Osteoblast (primary cell): ENCODE measurements at places on chromosomes 2 and 18.
A peak's percentile ranks its signal among the peaks of the same experiment; 100 is the strongest.

GRCh38 chr2:230669386-230669950, 43.2 kb upstream of the CAB39 start:
- H3K36me3 ChIP-seq, result no peaks in the 10 kb centered on the region
- H3K27me3 ChIP-seq, result no peaks in the 10 kb centered on the region
- H3K4me1 ChIP-seq, result peaks cover 11% of the 10 kb centered on the region
- DNase-seq, result peak; percentile 84
- no peak overlapping the region for H3K27ac ChIP-seq

- DNase-seq, result no peak
- no peak overlapping the region for H3K27ac ChIP-seq
- H3K27me3 ChIP-seq, result no peaks in the 10 kb centered on the region
- no peak overlapping the region for H3K4me3 ChIP-seq
Observed at GRCh38 chr2:121707920-121708361, 28.7 kb downstream of the NIFK start.

DNA sequence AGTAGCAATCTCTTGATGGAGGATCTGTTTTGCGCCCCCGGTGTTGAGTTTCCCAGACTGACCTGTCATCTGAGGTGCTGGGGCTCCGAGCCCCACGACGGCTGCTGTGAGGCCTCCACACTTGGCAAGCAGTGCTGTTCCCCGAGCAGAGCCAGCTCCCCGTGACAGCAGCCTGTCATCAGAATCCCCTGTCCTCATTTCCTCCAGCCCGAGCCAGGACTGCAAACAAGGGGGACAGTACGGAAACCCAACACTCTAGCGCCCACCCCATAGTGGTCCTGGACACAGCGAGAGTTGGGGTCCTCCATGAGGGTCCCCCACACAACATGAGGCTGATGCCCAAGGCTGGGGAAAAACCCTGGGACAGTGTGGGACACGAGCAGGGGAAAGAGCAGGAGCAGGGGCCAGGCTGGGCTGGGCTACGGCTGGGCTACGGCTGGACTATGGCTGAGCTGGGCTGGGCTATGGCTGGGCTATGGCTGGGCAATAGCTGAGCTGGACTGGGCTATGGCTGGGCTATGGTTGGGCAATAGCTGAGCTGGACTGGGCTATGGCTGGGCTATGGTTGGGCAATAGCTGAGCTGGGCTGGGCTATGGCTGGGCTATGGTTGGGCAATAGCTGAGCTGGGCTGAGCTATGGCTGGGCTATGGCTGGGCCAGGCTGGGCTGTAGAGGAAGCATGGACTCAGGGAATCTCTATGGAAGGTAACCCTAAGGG, 1.5 kb upstream of the KLHL30 start:
- no peaks in the 10 kb centered on the region for H3K36me3 ChIP-seq
- no peak overlapping the region for H3K27ac ChIP-seq
- no peak for DNase-seq
- no peaks in the 10 kb centered on the region for H3K27me3 ChIP-seq

- peak; percentile 64 for DNase-seq
- no peak overlapping the region for H3K4me3 ChIP-seq
- H3K36me3 ChIP-seq, result no peaks in the 10 kb centered on the region
- H3K27ac ChIP-seq, result peak overlapping the region; percentile 85
- H3K27me3 ChIP-seq, result no peaks in the 10 kb centered on the region
Observed at GRCh38 chr2:19038071-19039015, 320.1 kb downstream of the OSR1 start.

GRCh38 chr2:39202639-39203369, 41.0 kb downstream of the CDKL4 start:
- H3K36me3 ChIP-seq, result no peaks in the 10 kb centered on the region
- H3K4me3 ChIP-seq, result no peak overlapping the region
- H3K27me3 ChIP-seq, result no peaks in the 10 kb centered on the region
- DNase-seq, result no peak
- no peaks in the 10 kb centered on the region for H3K4me1 ChIP-seq

DNA sequence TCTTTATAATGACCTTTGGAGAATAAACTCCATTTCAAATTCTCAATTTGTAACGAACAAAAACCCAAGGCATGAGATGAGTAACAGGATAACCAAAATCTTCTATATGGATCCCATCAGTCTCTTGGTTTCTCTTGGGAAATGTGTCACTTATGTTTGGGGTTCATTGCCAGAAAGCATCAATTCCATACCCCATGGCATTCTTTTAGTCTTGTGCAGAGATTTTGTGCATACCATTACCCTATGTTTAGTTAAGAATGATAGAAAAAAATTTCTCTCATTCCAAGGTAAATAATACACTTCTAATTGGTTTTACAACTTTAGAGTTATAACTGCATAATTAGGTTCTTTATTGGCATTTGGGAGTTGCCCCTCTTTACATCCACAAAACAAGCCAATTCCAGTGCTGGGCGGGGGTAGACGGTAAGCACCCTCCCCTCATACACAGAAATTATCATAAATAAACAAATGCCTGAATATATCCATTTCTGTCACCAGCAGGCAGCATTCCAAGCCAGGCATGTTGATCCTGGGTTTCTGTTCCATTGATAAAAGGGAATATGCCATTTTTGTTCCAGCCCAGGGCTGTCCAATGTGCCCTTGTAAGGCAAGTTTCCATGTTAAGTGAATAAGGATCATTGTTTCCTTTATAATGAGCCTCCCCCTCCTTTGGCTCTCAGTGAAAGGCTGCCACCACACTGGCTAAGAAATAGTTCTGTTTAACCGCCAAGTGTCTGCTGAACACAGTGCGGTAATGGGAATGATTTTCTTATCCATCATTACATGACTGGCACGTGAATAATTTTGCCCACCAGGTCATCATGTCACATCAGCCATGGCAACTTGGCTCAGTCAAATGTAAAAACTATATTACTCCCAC, 680.1 kb upstream of the ZEB2 start:
- no peaks in the 10 kb centered on the region for H3K4me1 ChIP-seq
- H3K4me3 ChIP-seq, result no peak overlapping the region
- H3K36me3 ChIP-seq, result no peaks in the 10 kb centered on the region
- no peak overlapping the region for H3K27ac ChIP-seq
- no peak for DNase-seq

DNA sequence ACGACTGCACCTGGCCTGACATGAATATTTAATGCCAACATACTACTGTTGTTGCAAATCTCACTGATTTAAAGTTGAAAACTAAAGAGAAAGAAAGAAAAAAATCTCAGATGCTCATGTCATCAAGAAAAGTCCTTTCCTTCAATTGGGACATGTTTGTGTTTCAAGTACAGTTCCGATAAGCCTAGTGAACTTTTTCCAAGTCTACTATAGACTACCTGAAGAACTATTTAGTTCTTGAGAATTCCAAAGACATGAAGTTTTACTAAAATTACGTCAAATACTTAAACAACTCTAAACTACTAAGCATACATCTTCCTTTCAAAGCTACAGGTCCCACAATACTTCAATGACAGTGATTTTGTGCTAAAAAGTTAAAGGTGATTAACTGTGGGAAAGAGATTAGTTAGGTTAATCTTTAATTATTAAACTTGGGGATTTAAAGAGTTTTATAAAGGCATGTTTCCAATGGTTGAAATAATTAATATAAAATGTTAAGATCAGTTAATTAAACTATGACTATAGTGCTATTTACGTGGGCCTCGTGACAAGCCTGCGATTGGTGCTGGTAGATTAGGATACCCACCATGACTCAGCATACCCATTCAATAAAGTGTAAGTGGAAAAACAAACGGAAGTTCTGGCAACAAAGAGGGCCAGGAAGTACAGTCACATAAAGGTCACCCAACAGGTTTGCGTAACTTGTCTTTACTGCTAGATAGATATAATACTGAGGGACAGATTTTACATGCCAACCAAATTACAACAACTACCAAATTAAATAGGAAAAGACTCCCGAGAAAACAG, 55.5 kb downstream of the SEPTIN10 start:
- H3K4me1 ChIP-seq, result peaks cover 26% of the 10 kb centered on the region
- no peak overlapping the region for H3K4me3 ChIP-seq
- H3K27me3 ChIP-seq, result no peaks in the 10 kb centered on the region
- H3K27ac ChIP-seq, result peak overlapping the region; percentile 71
- no peak for DNase-seq
- no peaks in the 10 kb centered on the region for H3K36me3 ChIP-seq

DNA sequence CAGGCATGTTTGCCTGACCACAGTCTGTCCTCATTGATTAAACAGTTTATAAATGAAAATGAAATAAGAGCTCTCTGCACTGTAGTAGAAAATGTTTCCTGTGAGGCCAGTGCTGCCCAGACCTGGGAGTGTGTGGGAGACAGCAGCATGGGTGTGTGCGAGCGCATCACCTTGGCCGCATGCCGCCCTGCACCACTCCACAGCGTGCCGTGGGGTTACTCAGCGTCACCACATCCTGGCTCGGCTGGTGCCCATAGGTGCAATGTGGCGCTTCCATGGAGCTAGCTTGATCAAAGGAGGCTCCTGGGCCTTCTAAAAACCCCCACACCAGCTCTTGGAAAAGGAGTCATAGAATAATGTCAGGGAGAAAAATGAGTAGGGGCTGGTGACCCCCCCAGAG, 76.0 kb upstream of the EPC2 start:
- no peak overlapping the region for H3K4me3 ChIP-seq
- H3K36me3 ChIP-seq, result no peaks in the 10 kb centered on the region
- peaks cover 2% of the 10 kb centered on the region for H3K27me3 ChIP-seq

DNA sequence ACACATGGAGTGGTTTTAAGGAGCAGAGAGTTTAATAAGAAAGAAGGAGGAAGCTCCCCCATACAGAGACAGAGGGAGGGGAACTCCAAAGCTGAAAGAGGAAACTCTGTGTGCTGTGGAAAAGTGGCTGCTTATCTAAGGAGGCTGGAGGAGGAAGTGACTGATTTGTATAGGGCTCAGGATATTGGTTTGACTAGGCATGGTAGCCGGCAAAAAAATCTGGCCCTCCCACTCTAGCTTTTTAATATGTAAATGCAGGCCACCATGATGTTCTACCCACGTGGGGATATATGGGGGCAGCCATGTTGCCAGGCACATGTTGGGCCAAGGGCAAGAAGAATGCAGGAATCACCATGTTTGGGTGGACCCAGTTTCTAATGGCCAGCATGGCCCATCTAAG, 64.3 kb downstream of the HNMT start:
- H3K4me1 ChIP-seq, result peaks cover 24% of the 10 kb centered on the region
- H3K36me3 ChIP-seq, result no peaks in the 10 kb centered on the region
- no peak overlapping the region for H3K4me3 ChIP-seq

GRCh38 chr18:3256693-3257626, 5.0 kb upstream of the MYL12B start:
- peaks cover 40% of the 10 kb centered on the region for H3K4me1 ChIP-seq
- H3K27ac ChIP-seq, result peak overlapping the region; percentile 58
- peaks cover 69% of the 10 kb centered on the region for H3K36me3 ChIP-seq
- DNase-seq, result peak; percentile 50

- no peak overlapping the region for H3K27ac ChIP-seq
- H3K4me1 ChIP-seq, result peaks cover 17% of the 10 kb centered on the region
- H3K4me3 ChIP-seq, result no peak overlapping the region
- H3K27me3 ChIP-seq, result no peaks in the 10 kb centered on the region
- DNase-seq, result no peak
- no peaks in the 10 kb centered on the region for H3K36me3 ChIP-seq
Observed at GRCh38 chr2:24734741-24735140, 58.5 kb downstream of the PTRHD1 start.

- no peak for DNase-seq
- no peak overlapping the region for H3K4me3 ChIP-seq
- no peaks in the 10 kb centered on the region for H3K27me3 ChIP-seq
- H3K4me1 ChIP-seq, result no peaks in the 10 kb centered on the region
Observed at GRCh38 chr2:58645017-58645416, 403.9 kb upstream of the FANCL start.

GRCh38 chr2:1788478-1788959, 44.2 kb upstream of the PXDN start:
- no peak overlapping the region for H3K4me3 ChIP-seq
- no peaks in the 10 kb centered on the region for H3K36me3 ChIP-seq
- H3K27me3 ChIP-seq, result peaks cover 16% of the 10 kb centered on the region
- peak; percentile 19 for DNase-seq
- no peak overlapping the region for H3K27ac ChIP-seq
- H3K4me1 ChIP-seq, result no peaks in the 10 kb centered on the region

GRCh38 chr2:36541891-36542595, 55.9 kb downstream of the FEZ2 start:
- peaks cover 96% of the 10 kb centered on the region for H3K36me3 ChIP-seq
- H3K27ac ChIP-seq, result peak overlapping the region; percentile 30
- peaks cover 64% of the 10 kb centered on the region for H3K4me1 ChIP-seq
- peak; percentile 32 for DNase-seq

DNA sequence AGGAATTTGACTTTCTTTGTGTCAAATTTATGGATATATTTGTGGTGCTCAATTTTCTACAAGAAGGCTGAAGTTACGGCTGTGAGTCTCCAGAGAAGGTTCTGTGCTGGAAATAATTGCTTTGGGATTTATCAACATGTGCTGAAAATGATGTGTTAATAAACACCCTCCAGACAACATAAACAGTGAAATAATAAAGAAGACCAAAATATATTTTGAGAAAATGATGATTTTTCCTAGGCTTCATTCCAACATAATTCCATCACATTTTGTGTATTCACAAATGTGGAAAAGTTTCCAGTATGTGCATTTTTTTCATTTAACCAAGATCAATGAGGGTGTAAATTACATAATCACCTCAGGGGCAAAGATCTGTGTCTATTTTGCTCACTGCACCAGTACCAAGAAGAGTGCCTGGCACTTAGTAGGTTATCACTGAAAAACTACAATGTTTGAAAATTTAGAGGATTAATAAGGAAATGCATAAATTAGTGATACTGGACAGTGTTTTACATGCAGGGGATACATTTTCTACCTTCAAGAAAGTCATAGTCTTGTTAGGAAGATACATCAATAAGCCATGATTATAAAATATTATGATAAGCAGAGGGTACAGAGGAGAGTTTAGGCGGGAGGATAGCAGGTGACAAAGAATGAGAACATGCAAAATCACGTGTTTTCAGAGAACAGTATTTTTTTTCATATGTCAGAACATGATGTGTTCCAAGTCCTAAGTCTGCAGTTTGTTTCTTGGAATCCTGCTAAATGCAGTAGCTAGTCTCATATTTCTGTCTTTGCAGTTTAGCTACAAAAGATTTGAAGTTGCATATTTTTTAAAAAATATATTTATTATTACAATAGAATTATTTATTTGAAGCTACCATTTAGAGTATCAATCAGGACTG, 127.6 kb upstream of the DLGAP1 start:
- no peaks in the 10 kb centered on the region for H3K27me3 ChIP-seq
- H3K36me3 ChIP-seq, result no peaks in the 10 kb centered on the region
- no peak overlapping the region for H3K27ac ChIP-seq
- no peak overlapping the region for H3K4me3 ChIP-seq

DNA sequence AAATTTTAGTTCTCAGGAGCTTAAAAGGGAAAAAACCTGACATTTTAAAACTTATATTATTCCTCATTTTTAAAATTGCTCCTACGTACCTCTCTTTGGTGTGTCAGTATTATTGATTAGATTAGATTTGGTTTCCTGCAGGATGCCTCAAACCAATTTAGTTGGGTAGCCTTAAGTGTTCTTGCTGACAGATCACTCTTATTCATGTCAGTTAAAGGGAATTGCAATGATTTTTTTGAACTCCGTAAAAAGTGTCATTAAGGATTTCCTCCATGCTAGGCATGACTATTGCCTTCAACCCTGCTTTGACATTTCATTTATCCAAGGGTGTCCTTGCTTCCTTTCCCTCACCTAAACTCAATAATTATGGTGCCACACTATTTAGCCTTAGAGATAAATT, 149.0 kb upstream of the CDH7 start:
- H3K27me3 ChIP-seq, result no peaks in the 10 kb centered on the region
- no peak overlapping the region for H3K4me3 ChIP-seq
- H3K4me1 ChIP-seq, result no peaks in the 10 kb centered on the region
- no peaks in the 10 kb centered on the region for H3K36me3 ChIP-seq

GRCh38 chr2:229931241-229931640, 8.9 kb downstream of the FBXO36 start:
- H3K27ac ChIP-seq, result no peak overlapping the region
- DNase-seq, result no peak
- H3K4me3 ChIP-seq, result no peak overlapping the region
- peaks cover 4% of the 10 kb centered on the region for H3K36me3 ChIP-seq
- H3K27me3 ChIP-seq, result no peaks in the 10 kb centered on the region
- peaks cover 16% of the 10 kb centered on the region for H3K4me1 ChIP-seq
